ENCODE measurements at places on chromosomes 12 and 14.

DNA sequence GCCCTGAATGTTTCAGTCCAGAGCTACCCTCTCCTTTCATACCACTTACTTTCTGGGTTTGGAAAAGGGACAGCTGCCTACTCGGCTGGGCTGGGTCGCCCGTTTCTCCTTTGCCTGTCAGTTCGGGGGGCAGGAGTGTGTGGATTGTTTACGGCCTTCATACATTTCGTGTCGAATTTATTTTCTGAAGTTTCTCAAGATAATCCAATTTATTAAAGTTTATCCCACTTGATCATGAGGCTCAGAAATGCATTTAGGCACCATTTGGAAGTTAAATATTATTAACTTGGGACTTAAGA, 608 bp downstream of the ZNF410 start:
- DNase-seq, result peak; percentile 55

DNA sequence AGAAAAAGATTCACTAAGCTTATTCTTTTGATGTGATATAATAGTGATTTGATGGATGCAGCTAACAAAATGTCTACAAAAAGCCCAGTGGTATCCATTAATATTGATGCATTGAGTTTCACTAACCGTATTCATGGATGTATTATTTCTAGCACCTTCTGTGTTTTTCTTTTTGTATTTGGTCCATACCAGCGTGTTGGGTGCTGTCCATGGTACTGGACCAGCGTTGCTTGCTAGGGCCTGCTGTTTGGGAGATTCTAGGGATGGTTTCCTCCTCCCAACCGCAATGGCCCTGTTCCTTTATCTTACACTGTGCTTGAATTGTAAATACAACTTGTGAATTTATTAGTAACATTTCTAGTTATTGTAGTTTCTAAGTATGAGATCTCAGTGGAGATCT, 31.7 kb downstream of the ANO4 start:
- no peak for DNase-seq

- no peak for DNase-seq
These were observed 165.8 kb upstream of the SYT1 start for GRCh38 chr12:78698747-78699146.

DNA sequence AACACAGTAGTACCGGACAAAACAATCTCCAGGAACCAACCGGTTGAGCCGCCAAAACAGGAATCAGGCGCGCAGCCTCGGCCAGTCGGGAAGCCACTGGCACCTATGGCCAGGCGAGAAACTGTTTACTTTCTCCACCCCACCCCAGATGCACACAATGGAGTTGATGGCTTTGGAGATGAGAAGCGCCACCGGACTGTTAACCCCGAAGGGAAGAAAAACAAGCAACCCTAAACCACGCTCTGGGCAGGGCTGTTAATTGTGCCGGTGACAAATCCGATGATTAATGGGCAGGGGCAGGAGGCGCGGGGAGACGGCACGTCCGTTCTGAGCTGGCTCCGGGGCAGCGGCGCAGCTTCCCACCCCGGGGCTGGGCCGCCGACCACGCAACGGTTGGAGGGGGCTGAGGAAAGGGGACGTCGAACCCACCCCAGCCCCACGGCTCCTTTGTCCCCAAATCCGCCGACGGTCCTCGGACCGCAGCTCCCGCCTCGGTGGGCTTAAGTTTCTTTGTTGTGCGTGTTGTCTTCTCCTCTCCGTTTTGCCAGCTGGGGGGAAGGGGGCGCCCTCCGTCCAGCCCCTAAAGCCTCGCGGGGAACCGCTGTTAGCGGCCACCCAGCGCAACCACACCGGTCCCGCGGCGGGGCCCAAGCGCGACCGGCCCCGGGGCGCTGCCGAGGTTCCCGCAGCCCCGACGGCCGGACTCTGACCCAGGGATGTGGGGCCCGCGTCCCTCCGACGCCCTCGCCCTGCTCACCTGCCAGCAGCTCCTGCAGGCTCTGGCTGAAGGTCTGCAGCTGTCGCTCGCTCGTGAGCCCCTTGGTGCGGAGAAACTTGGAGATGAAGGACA, 790 bp downstream of the BTG1 start:
- DNase-seq, result no peak

DNA sequence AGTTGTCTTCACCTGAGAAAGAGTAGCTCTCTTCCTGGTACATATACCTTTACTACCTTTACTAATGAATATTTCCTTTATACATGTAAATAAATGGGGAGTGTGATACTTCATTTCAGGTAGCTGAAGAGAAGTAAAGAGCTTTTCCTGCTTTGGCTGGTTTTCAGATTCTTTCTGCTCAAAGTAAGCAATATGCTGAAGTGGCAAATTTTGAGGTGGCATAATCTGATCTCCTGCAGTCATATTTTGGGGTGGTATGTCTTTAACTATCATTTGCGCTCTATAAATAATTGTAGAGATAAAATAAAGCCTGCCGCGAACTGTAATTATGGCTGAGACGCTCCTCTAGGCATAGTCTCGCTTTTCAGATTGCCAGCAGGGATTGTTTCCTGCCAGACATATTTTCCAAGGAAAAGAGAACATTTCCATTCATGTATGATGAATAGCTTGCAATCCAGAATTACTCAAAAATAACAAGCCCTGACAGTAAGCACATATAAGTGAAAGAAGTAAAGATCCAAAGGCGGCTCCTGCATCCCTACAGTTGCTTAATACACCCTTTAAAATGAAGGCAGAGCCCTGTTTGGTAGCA, 200.7 kb downstream of the C12orf50 start:
- no peak for DNase-seq

DNA sequence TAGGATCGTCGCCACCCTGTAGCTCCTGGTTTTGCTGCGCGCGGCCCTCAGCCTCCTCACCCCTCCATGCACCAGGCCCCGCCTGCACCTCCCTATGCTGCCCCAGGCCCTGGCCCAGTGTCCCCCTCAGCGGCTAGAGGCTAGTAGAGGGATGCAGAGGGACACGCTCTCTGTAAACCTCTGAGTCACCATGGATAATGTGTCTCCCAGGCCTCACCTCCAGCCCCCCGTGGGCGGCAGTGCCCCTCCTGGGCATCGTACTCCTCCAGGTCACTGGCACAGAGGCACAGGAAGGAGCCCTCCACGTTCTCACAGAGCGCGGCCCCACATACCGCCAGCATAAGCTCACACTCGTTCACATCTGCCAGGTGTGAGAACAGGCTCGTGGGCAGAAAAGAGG, 12.3 kb downstream of the ISCA2 start:
- DNase-seq, result no peak

GRCh38 chr14:104436047-104436591, 143.4 kb upstream of the C14orf180 start:
- DNase-seq, result peak; percentile 29

GRCh38 chr12:19189522-19189921, 60.0 kb downstream of the PLEKHA5 start:
- DNase-seq, result no peak

GRCh38 chr12:47740606-47741339, 15.5 kb upstream of the ENDOU start:
- no peak for DNase-seq

GRCh38 chr12:52392465-52393007, 7.1 kb upstream of the KRT84 start:
- no peak for DNase-seq

GRCh38 chr12:53758081-53758729, 6.4 kb upstream of the CISTR start:
- DNase-seq, result no peak

- DNase-seq, result no peak
These were observed 15.4 kb upstream of the PRIMA1 start for GRCh38 chr14:93803408-93804318.

Measured in DMS79 treated with DMSO at 0.1 percent for 48 hours (cell line).